MCF 10A (cell line): ENCODE measurements at places on chromosomes 2 and 18. TPM values are rescaled to one million over a fixed set of nuclear protein-coding genes. Genes with fewer than 3 reads are reported as not detected.

ANO7 gene
- 0.14 and 0.15 TPM in 2 replicates for total RNA-seq

ST8SIA5 gene
- not detected in 2 replicates for total RNA-seq

- H3K4me1 ChIP-seq, result no peaks in the 10 kb centered on the region
- no peak overlapping the region for H3K27ac ChIP-seq
- DNase-seq, result no peak
- H3K36me3 ChIP-seq, result peaks cover 65% of the 10 kb centered on the region
Observed at GRCh38 chr2:37098416-37099118, 14.2 kb downstream of the GPATCH11 start.

DNA sequence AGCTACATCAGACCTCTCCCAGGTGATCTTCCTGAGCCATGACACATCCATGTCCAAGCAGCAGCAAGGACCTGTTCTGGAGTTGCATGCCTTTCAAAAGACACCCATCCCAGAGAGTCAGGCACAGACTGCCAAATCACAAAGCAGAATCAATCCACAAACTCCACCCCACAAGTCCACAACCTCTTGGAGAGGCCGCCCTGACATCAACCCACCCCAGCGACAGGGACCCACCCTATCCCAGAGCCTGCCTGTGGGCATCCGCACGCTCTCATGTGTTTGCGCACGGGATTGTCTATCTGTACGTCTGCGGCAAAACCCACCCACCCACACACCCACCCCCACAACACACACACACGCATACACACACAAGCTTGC is 11.9 kb downstream of the SMAD7 start:
- H3K27me3 ChIP-seq, result no peaks in the 10 kb centered on the region
- no peak overlapping the region for H3K27ac ChIP-seq
- H3K36me3 ChIP-seq, result peaks cover 16% of the 10 kb centered on the region

DNA sequence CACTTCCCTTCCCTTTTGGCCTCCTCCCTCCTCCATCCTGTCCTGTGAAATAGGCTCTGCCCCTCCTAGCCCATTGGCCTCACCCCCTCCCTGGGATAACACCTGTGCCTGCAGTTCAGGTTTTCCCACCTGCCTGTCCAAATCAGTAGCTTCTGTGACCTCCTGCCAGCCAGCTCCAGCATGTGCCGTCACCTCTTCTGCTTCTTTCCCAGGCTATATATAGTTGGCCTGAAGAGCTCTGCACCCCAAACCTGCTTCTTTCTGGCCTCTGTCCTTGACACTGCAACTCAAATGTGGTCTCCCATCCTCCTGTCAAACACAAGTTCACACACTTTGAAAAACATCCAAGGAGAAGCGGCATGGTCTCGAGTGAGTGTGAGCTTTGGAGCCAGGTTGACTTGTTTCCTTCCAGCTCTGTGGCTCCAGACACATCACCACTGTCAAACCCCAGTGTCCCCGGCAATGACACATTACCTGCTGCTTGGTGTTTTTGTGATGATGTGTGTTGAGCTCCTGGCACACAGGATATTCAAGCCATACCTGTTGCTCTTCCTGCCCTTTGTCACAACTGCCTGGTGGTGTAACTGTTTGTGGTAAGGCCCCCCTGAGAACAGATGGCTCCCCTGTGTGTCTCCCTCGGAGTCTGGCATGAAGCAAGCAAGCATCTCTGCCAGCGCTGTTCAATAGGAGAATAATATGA is 143.6 kb upstream of the DAPL1 start:
- no peaks in the 10 kb centered on the region for H3K27me3 ChIP-seq
- no peaks in the 10 kb centered on the region for H3K4me1 ChIP-seq
- no peak overlapping the region for H3K27ac ChIP-seq
- peaks cover 10% of the 10 kb centered on the region for H3K36me3 ChIP-seq
- no peak overlapping the region for H3K4me3 ChIP-seq
- DNase-seq, result no peak

GRCh38 chr2:25204190-25204838 is 35.9 kb upstream of the POMC start:
- no peak overlapping the region for H3K4me3 ChIP-seq
- H3K4me1 ChIP-seq, result no peaks in the 10 kb centered on the region
- H3K36me3 ChIP-seq, result no peaks in the 10 kb centered on the region
- no peak overlapping the region for H3K27ac ChIP-seq
- no peaks in the 10 kb centered on the region for H3K27me3 ChIP-seq
- no peak for DNase-seq

GRCh38 chr2:181465676-181466375 is 8.6 kb downstream of the ITGA4 start:
- H3K27me3 ChIP-seq, result no peaks in the 10 kb centered on the region
- H3K27ac ChIP-seq, result no peak overlapping the region
- no peaks in the 10 kb centered on the region for H3K36me3 ChIP-seq
- DNase-seq, result no peak
